ENCODE measurements at places on chromosomes 12 and 14.

DNA sequence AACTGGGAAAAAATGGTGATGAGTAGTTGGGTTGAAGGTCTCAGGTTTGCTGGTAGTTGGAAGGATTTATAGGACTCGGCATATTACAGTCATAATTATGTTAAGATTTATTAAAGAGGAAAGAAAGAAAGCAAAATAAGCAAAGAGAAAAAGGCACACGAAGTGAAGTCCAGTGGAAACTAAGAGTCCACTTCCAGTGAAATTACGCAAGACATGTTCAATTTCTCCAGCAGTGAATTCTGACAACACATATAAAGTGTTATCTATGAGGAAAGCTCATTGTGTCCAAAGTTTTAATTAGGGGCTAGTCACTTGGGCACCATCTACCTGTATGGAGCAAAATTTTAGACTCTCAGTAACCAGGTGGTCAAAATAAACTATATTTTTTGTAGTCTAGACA, 143.3 kb downstream of the CEP128 start:
- DNase-seq, result no peak

DNA sequence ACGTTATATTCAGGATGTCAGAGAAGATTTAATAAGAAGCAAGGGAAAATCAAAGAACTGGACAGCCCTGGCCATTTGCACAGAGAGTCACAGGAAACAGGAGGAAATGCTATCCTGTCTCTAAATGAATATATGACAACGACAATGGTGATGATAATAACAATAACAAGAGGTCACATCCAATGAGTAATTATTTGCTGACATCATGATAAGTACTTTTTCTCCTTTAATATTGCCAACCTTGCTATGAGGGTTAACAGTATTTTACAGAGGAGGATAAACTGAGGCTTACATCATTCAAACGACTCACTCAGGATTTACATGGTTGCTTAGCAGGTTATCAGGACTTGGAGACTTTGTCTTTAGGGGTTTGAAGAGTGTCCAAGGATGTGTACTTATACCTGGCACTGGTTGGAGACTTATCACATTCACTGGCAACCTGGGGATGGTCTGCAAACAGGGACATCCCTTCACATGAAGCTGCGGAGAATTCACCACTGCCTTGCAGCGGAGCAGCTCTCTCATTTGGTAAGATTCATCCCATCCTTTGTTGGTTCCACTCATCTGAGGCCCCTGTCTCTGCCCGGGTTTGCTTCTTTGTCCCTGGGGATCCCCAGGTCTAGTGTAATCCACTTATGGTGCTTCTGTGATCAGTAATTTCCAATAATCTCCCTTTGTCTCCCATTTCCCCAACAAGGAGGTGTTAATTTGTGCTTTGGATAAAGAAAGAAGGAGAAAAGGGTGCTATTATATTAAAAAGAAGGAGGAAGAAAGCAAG, 637.8 kb downstream of the BCL11B start:
- no peak for DNase-seq

DNA sequence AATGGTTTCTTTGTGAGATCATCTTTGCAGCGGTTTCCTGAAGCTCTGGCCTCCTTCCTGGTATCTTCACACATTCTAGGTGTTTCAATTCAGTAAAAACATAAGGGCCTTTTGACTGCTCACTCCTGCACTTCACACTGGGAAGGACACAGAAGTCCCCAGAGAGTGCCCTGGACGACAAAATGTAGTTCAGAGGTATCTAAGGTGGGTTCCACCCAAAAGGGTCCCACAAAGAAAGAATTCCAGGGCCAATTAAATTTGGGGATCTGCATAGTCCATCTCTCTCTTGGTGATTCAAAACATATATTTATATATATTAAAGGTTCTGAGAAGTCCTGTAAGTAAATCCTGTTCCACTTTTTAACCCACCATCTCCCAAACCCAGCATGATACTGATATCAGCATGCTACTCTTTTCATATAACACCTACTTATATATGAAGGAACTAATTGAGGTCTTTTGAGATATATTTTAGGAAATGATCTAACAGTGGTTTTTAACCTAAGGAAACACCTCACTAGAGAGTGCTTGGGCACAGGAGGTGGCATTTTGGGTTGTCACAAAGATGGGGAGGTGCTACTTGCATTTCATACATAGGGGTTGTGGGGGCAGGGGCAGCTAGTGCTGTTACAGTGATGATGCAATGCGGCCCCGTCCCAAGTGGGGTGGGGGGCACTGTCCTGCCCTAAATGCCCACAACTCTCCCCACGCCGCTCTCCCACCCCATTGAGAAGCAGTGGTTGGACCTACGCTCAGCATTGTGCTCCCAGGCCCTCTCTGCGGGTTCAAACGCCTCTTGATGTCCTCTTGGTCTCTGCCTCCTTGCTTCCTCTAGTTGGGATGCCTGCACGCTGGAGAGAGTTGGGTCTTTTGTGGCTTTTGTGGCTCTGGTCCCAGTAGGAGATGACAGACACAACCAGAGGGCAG, 109.4 kb downstream of the ARF6 start:
- peak; percentile 61 for DNase-seq

GRCh38 chr14:72498646-72499045, 395.3 kb downstream of the DPF3 start:
- no peak for DNase-seq

DNA sequence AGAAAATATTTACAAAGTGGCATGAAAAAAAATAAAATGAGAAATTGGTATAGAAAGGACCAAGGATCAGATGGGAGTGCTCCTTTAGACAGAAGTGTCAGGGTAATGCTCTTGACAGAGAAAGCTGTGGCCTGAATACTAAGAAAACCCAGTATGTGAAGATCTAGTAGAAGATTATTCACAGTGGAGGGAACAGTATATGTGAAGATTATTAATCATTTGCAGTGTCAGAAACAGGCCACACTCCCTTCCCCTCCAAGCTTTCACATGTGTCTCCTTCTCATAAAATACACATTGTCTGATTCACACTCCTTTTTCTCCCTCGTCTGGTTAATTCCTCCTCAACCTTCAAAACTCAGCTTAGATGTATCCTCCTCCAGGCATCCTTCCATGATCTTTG, 41.3 kb downstream of the CAPS2 start:
- DNase-seq, result no peak

GRCh38 chr14:81246461-81247270, 25.9 kb upstream of the GTF2A1 start:
- DNase-seq, result no peak

DNA sequence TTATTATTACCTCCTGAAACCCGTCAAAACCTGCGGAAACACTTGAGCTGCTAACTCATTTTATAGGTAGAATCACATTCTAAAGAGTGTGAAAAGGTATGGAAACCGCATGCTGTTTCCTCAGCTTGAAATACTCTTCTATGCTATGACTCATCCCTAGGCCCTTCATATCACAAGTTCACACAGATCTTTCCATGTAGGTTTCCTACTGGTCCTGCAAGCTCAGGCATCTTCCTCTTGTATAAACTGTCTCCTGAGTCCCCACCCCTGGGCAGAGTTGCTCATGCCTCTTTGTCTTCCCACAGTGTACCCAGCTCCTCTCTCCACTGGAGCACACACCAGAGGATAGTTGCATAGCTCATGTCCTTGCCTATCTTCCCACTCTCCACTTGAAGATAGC, 84.7 kb downstream of the CMAS start:
- DNase-seq, result no peak

DNA sequence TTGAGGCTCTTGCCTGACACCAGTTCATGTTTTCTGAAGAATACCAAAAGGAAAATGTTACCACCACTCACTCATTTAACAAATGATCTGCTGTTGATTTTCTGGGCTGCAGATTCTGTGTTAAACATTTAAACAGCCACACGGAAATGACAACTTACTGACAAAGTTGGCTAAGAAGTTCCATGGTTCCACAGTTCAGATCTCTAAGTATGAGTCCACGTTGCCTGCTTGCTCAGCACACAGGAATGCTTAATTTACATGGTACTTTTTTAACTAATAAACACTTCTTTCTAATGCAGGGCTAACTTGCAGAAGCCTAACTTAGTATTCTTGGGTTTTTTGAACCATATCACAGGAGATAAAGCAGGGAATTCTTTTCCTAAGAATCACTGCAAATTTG, 34.7 kb downstream of the PTGER2 start:
- no peak for DNase-seq

DNA sequence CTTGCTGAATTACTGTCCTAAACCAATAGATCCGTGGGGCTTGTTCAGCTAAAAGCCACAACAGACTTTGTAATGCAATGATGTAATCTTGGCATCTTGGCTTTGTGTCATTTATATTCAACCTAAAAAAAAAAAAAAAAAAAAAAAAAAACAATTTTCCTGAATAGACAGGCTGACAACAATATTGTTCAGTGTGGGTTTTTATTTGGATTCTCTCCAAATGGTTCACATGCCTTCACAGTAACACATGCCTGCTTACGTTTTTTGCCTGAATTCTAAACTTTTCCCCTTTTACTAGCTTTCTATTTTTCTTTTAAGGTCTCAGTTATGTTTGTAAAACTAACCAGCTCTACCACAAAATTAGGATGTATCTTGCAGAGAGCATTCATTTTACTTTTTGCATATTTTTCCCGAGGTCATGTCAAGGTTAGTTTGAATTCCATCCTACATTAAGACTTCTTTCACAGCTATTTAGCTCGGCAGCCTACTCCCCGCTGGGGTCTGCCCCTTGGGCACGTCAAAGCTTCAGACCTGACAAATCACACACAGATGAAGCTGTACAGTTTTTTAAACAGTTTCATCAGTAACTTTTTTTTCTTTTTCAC, 213.7 kb upstream of the NPAS3 start:
- DNase-seq, result no peak

DNA sequence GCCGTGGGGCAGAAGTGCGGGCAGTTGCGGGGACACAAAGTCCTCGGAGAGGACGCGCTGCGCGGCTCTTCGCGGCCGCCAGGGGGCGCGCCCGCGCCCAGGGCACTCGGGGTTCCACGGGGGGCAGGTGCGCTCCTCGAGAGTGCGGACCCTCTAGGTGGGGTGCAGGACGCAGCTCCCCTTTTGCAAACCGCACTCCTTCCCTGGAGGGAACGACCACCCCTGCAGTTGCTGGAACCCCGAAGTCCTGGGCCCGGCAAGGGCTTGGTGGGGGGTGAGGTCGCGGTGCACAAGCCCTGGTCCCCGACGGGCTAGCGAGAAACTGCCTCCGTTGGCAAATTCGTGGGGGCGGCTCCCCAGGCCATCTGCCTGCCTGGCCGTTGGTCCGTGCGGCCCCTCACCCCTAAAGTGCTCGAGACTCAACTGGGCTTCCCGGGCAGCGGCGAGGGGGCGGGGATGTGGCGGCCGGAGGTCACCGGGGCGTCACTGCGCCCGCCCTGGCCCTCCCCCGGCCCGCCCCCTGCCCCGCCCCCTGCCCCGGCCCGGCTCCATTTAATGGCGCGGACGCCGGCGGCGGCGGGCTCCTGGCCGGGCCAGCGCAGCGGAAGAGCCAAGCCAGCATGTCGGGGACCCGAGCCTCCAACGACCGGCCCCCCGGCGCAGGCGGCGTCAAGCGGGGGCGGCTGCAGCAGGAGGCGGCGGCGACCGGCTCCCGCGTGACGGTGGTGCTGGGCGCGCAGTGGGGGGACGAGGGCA, at the start of gene ADSS1:
ADSS1 (plus strand) TSS at position 579 of the 756 bp plus-strand sequence; CDS start at position 621, 42 bp downstream.
- peak; percentile 44 for DNase-seq

GRCh38 chr12:47891356-47891755, 13.4 kb downstream of the VDR start:
- no peak for DNase-seq

DNA sequence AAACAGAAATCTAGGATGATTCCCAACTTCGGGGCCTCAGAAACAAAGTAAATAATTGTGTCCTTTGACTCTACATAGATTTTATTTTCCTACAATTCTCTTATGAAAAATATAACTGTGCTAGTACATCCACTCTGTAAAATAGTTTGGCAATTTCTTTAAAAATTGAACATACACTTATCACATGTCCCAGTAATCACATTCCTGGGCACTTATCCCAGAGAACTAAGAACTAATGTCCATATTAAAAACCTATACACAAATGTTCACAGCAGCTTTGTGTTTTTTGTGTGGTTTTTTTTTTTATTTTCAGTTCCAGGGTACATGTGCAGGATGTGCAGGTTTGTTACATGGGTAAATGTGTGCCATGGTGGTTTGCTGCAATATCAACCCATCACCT, 99.0 kb downstream of the KCNH5 start:
- no peak for DNase-seq

DNA sequence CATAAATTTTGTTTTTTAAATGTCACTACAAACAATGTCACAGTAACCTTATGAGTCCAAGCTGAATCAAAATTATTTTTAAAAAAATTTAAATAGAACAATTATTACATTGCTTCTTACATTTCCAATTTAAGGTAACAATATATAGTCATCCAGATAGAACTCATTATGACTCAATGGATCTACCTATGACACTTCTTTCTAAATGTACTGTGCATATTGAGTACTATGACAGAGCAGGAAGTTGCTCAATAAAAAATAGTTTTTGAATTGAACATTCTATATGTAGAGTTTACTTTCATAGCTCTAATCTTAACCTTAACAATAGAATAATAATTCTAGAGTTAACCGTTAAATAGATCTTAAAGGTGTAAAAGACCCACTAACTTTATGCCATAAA, 44.4 kb upstream of the ALG10 start:
- DNase-seq, result no peak

GRCh38 chr12:91215940-91216454, 33.4 kb upstream of the DCN start:
- DNase-seq, result no peak

GRCh38 chr14:52327374-52328226, 13.5 kb downstream of the PTGER2 start:
- no peak for DNase-seq

- DNase-seq, result no peak
Observed at GRCh38 chr12:107079172-107080011, 14.0 kb downstream of the CRY1 start.

DNA sequence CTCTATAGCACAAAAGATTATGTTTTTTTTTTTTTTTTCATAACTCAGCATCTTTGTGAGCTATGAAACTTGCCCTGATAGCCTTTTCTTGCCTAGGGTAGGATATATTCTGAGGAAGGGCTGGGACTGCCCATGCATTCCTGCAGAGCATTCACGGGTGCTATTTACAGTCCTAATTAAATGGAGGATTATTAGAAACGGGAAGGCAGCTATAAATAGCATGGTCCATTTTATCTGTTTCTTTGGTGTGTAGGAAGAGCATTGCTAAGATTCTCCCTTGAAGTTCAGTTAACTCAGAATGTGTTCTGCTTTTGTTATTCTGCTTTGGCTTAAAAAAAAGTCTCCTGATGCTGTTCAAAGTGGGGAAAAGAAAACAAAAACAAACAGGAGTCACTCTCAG, 630.9 kb downstream of the DIO2 start:
- no peak for DNase-seq

- peak; percentile 82 for DNase-seq
Observed at GRCh38 chr14:99230208-99231151, 41.5 kb downstream of the BCL11B start.

DNA sequence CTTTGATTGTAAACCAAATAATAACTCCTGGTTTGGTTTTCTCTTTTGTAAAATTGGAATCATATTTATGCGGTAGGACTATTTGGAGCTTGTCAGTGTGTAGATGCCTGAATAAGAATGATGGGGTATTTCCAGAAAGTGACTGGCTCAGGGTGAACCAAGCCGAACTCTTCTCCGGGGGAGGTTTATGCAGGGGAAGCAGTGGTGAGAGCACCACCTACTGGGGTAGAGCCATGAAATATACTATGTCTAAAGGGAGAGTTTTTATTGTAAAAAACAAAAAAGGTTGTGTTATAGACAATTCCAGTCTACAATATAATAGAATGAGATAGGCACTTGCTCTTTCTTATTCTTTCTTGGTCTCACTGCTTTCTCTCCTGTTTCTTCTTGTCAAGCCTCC, 222.9 kb upstream of the SLC16A7 start:
- no peak for DNase-seq

GRCh38 chr12:111448846-111449790, 43.4 kb downstream of the SH2B3 start:
- DNase-seq, result no peak

Data from effector CD4-positive, alpha-beta T cell (primary cell).